Right ventricle myocardium inferior (tissue), 1 donor: ENCODE measurements at places on chromosomes 5 and 9. TPM values are rescaled to one million over a fixed set of nuclear protein-coding genes. Genes with fewer than 3 reads are reported as not detected.

DNA sequence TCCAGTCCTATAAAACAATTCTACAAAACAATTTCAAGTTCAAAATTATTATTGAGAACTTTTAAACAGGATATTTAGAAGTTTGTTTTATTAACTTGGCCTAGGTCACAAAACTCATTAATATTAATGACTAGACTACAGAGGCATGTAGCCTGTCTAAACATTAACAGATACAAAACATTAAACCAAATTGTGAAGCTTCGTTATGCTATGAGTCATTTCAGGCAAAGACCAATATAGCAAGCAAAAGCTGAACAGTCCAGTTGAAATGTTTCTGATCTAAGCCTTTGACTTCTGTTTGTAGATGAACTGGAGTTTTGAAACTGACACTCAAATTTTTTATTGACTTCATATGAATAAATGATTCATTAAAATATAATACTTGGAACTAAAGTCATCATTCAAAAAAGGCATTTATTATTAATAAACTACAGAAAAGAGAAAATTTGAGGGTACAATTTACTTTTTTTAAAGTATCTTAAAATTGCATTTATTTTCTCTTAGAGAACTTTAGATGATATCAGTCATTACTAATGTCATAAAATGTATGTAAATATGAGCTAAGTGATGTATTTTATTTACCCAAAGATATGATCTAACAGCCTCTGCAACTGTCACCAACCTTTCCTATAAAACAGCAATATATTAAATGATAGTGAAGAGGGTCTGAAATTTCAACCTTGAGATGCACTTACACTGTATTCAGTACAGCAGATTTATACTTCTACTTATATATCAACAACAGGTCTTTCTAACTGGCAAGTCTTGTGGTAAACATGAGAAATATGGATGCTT is 188.8 kb downstream of the COMMD10 start:
- no peak for DNase-seq

GRCh38 chr5:80248378-80248777 is 7.5 kb downstream of the SERINC5 start:
- no peak for DNase-seq

DNA sequence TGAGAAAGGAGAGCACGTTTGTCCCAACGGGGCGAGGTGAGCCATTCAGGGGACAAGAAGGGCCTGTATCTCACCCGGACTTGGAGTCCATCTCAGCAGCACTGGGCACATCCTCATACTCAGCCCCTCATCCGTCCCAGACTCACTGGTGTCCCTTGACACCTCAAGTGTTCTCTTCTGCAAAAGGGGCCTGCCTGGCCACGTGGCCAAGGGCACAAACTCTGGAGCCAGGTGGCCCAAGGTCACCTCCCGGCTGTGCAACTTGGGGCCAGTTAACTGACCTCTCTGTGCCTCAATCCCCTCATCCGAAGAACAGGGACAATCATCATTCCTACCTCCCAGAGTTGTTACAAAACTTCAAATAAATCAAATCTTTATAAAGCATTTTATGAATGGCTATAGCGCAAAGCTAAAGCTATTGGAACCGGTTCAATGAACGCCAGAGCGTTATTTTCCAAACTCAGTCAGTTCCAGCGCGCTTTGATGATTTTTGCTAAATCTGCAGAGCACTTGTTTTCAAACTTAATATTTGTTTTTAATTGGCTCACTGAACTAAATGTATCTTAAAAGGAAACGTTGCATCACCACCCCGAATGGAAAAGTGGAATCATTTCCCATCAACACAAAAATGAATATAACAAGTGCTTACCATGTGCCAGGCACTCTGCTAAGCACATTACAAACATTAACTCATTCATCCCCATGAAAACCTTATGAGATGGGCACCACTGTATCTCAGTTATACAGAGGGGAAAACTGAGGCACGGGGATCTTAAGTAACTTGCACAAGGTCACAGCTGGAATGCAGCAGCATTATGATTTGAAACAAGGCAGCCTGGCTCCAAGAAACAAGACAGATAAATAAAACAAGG is 49.3 kb downstream of the DUSP1 start:
- DNase-seq, result no peak

- no peak for DNase-seq
These were observed 62.5 kb downstream of the PLCXD3 start for GRCh38 chr5:41447650-41448510.

DNA sequence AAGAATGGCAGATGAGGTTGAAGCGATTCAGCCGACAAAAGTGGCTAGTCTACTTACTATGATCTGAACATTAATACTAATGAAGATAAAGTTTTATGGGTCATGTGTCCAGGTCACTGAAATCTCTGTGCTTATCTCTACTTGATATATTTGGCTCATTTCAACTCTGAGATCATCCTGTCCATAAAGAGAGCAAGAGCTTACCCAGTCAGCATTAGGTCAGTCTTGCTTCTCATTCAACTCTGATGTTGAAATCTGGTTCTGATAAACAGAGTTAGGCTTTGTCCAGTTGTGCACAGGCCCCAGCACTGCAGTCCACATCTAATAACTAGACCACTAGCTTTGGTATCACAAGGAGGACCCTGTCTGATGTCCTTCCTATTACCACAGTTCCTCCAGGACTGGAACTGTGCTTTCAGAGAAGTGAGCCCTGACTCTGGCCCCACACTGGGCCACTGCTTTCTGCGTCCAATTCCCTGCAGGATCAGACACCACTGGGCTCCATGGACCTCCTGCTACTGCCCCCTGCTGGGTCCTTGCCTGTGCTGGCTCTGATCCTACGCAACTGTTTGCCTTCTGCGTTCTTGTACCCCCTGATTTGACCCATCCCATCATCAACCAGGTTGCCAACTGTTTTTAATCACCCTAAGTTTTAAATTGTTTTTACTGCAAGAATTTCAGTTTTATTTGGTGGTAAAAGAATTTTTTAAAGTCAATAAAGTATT is 23.7 kb upstream of the FAM120A start:
- DNase-seq, result no peak

Gene VCP
- 258 TPM for total RNA-seq

- no peak for DNase-seq
These were observed 52.4 kb downstream of the GTF3C4 start for GRCh38 chr9:132722564-132723065.
